Uterus (tissue), 4 donors: ENCODE measurements at places on chromosomes 3 and 15.
A peak's percentile ranks its signal among the peaks of the same experiment; 100 is the strongest.

- no peak within 1 kb of the TSS for H3K27ac ChIP-seq
- no peaks in the 10 kb centered on the region for H3K36me3 ChIP-seq
- H3K4me1 ChIP-seq: peaks cover 3% of the 10 kb centered on the region
- DNase-seq: no peak
- no peaks in the 10 kb centered on the region for H3K27me3 ChIP-seq
Observed at GRCh38 chr15:88803241-88803919, at the start of gene ACAN. Gene ACAN, plus strand, starts transcription at chr15:88803436. Its CDS starts 32,771 bp downstream, at chr15:88836207.

GRCh38 chr3:152672320-152672649 is 162.6 kb upstream of the P2RY1 start:
- no peaks in the 10 kb centered on the region for H3K36me3 ChIP-seq
- no peaks in the 10 kb centered on the region for H3K4me1 ChIP-seq
- no peak overlapping the region for H3K27ac ChIP-seq

DNA sequence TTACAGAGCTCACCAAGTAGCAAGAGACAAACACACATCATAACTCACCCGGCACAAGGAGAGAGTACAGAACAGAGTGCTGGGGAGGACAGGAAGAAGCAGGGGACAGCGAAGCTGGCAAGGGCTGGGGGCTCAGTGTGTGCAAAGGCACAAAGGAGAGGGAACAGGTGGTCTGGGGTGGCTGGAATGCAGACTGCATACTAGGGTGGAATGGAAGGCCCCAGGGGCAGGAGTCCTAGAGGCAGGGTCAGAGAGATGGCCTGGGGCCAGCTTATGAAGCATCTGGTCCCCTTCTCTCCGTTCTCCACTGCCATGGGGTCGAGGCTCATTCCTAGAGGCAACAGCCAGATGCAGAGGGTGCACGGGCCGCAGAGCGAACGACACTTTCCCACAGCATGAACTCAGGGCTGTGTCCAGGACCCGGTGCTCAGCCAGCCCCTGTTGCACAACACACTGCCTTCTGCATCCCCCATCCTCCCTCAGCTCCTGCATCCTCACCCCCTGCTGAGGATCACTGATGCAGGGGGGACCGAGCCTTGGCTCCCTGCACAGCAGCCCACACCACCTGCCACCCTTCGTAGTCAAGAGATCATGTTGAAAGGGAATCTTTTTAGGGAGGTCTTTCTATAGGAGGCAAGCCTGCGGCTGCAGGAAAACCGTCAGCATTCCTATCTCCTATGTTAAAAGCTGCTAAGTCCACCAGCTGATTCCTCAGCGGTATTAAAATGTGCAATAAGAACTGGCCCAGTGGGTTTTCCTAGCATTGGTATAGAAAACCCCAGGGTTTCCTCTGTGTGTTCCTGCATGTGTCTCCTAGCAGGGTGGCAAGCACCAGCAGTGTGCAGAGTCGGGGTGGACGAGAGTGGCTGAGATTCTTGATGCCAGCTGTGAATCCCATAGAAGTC is 293.5 kb downstream of the UACA start:
- H3K27ac ChIP-seq: no peak overlapping the region
- H3K4me1 ChIP-seq: no peaks in the 10 kb centered on the region
- DNase-seq: no peak

GRCh38 chr3:122391681-122392446 is 7.9 kb downstream of the FAM162A start:
- H3K27ac ChIP-seq: no peak overlapping the region
- no peaks in the 10 kb centered on the region for H3K27me3 ChIP-seq
- H3K4me1 ChIP-seq: no peaks in the 10 kb centered on the region
- H3K4me3 ChIP-seq: no peak overlapping the region
- DNase-seq: no peak
- no peaks in the 10 kb centered on the region for H3K36me3 ChIP-seq

DNA sequence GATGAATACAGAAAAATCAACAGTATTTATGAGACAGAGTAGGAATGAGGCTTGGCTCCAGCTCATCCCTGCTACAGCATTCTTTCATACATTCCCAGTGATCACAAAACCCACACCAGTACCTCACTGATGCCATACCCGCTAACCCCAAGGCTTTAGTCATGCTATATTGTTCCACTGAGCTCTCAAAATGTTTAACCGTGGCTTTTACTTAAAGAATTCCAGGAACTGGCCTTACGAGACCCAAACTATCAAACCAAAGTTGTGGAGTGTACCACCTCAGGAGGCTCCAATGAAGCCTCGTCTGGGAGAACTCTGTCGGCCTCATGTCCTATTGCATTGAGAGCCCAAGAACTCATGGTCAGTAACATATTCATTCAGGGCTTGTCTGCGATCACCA is 278.9 kb downstream of the ULK4 start:
- no peaks in the 10 kb centered on the region for H3K27me3 ChIP-seq
- H3K4me1 ChIP-seq: no peaks in the 10 kb centered on the region
- peak overlapping the region; percentile 36 for H3K27ac ChIP-seq

DNA sequence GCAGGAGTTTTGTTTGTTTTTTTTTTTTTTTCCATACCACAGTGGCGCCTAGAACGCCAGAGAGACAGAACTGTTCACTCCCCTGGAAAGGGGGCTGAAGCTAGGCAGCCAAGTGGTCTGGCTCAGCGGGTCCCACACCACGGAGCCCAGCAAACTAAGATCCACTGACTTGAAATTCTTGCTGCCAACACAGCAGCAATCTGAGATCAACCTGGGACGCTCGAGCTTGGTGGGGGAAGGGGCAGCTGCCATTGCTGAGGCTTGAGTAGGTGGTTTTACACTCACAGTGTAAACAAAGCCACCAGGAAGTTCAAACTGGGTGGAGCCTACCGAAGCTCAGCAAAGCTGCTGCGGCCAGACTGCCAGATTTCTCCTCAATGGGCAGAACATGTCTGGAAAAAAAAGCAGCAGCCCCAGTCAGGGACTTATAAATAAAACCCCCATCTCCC is 29.8 kb downstream of the SPICE1 start:
- no peak overlapping the region for H3K27ac ChIP-seq
- no peaks in the 10 kb centered on the region for H3K36me3 ChIP-seq
- H3K27me3 ChIP-seq: no peaks in the 10 kb centered on the region
- DNase-seq: no peak
- no peak overlapping the region for H3K4me3 ChIP-seq
- no peaks in the 10 kb centered on the region for H3K4me1 ChIP-seq

DNA sequence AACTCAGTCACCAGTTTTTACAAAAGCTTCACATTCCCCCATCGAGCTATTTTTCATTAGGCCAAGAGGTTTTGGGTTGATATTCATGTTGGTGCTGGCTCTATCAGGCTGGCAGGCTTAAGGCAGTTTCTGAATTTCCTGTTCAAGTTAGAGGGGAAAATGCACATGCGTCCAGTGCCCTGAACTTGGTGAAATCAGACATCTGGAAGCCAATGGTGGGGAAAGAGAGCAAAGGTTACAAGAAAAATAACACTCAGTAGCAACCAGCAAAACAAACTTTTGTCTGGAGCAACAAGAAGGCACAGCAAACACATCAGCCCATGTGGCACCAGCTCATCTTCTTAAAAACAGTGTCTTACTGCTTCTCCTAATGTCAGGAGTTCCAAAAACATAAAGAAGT is 155.6 kb upstream of the TSC22D2 start:
- no peak overlapping the region for H3K4me3 ChIP-seq
- no peak for DNase-seq
- no peaks in the 10 kb centered on the region for H3K27me3 ChIP-seq
- H3K36me3 ChIP-seq: no peaks in the 10 kb centered on the region
- no peak overlapping the region for H3K27ac ChIP-seq

- no peak overlapping the region for H3K27ac ChIP-seq
- no peaks in the 10 kb centered on the region for H3K36me3 ChIP-seq
- H3K4me1 ChIP-seq: no peaks in the 10 kb centered on the region
- no peak for DNase-seq
Observed at GRCh38 chr3:31065765-31066164, 171.3 kb upstream of the GADL1 start.

- no peaks in the 10 kb centered on the region for H3K4me1 ChIP-seq
- H3K36me3 ChIP-seq: no peaks in the 10 kb centered on the region
- H3K4me3 ChIP-seq: no peak overlapping the region
- DNase-seq: no peak
- no peaks in the 10 kb centered on the region for H3K27me3 ChIP-seq
Observed at GRCh38 chr3:154098376-154098775, 22.8 kb upstream of the ARHGEF26 start.

- no peak overlapping the region for H3K27ac ChIP-seq
- no peaks in the 10 kb centered on the region for H3K27me3 ChIP-seq
- H3K36me3 ChIP-seq: no peaks in the 10 kb centered on the region
- no peak for DNase-seq
- no peaks in the 10 kb centered on the region for H3K4me1 ChIP-seq
Observed at GRCh38 chr3:187473778-187474406, 105.7 kb downstream of the RTP4 start.

DNA sequence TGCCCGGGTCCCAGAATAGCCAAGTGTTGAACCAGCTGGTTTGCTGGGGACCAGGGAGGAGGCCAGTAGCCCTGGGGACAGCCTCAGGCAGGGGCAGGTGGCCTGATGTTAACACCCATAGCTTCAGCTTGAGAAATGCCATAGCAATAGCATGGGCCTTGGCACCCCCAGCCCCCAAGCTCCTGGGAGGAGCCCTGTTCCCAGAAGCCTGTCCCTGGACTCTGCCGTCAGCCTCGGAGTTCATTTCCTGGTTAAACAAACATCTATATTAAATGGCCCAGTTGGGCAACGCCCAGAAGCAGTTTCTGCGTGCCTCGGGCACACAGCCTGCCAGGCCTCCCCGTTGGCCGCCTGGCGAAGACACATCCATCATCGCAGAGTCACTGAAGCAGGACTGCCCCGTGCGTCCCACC is 58.2 kb downstream of the FGD5 start:
- no peak overlapping the region for H3K4me3 ChIP-seq
- no peaks in the 10 kb centered on the region for H3K36me3 ChIP-seq
- peak overlapping the region; percentile 47 for H3K27ac ChIP-seq
- no peaks in the 10 kb centered on the region for H3K4me1 ChIP-seq
- no peaks in the 10 kb centered on the region for H3K27me3 ChIP-seq

DNA sequence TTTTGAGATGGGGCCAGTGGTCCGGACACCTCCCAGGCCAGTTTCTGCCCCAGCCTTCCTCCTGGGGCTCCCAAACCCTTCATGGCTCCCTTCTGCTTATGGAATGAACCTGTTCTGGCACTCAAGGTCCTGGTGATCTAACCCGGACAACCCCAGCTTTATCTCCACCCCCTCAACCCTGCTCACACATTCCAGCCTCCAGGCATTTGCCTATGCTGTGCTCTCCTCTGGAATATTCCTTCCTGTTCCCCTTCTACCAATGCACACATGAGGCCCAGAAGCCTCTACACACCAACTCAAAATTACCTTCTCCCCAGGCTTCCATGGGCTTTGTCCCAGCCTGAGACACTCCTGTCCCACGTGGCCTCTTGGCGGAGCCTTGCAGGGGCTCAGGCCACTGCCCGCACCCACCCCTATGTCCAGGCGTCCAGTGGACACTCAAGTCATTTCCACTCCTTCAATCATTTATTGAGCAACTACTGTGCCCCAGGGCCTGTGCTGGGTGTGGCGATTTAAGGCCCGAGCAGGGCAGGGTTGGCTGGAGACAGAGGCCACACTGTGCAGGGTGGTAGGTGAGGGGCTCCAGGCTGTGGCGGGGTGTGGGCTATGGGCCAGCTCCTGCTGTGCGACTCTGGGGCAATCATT is 18.8 kb downstream of the PLXND1 start:
- H3K4me1 ChIP-seq: no peaks in the 10 kb centered on the region
- H3K27ac ChIP-seq: peak overlapping the region; percentile 62
- H3K36me3 ChIP-seq: no peaks in the 10 kb centered on the region
- H3K4me3 ChIP-seq: no peak overlapping the region
- H3K27me3 ChIP-seq: no peaks in the 10 kb centered on the region

DNA sequence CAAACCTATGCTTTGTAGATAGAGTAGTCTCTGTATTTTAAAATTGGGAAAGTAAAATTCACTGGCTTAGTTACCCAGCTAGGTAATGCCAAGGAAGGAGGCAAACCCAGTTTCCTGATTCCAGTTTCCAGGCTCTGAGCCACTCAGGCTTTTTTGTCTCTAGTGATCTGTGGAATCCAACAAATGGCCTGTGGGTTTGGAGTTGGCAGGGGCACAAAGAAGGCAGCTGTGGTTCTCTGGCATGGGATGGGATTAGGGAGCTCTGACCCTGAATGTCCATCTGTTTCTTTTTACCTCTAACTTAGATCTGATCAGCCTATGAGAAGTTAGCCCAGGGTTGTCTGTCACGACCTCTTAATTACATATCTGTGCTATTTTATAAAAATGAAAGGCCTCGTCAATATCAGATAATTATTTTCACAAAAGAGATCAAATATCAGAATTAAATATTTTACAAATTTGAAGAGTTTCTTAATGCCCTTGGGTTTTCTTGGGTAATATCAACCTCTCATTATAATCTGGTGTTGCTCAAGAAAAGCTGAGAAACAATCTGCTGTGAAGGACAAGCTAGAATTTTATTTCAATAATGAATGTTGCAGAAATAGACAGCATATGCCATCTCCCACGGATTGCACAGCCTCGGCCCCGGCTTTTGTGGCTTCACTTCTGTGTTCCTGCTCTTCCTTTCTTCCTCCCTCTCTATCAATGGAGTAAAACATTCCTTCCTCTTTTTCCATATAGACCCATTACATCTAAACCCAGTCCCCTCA is 63.7 kb upstream of the DAZL start:
- H3K27me3 ChIP-seq: no peaks in the 10 kb centered on the region
- no peaks in the 10 kb centered on the region for H3K4me1 ChIP-seq
- no peak overlapping the region for H3K27ac ChIP-seq

DNA sequence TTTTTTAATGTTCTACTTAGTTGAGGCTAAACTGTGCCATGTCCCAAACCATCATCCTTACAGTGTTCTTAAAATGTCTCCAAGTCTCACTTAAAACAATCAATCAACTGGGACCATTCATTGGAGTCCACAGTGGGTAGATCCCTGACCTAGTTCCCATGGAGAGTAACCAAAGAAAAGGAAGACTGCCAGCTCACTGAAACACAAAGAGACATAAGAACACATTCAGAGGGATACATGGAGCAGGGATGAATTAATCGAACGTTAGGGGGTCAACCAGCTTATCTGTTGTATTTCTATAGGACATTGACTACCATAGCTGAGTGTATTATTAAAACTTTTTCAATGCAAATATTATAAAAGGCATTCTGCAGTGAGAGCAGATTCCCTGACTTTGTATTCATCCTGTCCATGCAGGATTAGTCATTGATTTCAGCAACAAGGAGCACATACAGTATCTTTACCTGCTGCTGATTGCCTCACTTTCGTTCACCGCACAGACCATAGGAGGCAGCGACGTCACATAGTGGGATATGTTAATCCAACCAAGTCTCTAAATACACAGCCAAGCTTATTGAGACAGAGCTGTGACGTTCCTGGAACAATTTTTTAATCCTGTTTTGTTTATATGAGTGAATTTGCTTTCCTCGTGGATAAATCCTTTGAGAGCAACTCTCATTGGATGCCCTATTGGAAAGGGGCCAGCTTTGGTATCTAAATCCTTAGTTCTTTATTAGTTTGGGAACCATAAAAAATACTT is 364.9 kb upstream of the RBMS3 start:
- H3K27me3 ChIP-seq: no peaks in the 10 kb centered on the region
- no peaks in the 10 kb centered on the region for H3K36me3 ChIP-seq
- peak overlapping the region; percentile 26 for H3K27ac ChIP-seq
- no peaks in the 10 kb centered on the region for H3K4me1 ChIP-seq

DNA sequence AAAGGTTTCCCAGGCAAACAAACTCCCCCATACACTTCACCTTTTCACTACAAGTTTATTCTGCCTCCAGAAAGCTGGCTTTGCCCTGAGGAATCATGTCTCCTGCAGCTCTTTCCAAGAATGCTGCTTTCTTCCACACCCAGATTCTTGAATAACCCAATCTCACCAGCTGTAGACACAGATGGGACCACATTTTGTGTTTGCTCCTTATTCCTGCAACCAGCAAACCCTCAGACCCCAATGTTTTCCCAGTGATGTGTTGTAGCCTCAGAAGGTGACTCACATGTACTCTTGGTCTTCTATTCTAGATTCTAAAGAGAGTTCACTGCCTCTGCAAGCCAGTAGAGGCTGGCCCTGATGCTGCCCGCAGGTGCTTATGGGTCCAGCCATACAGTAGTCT is 23.6 kb upstream of the TRIM59 start:
- no peak overlapping the region for H3K27ac ChIP-seq
- H3K4me3 ChIP-seq: no peak overlapping the region
- DNase-seq: no peak
